ENCODE measurements at places on chromosomes 2 and 18. TPM values are rescaled to one million over a fixed set of nuclear protein-coding genes. Genes with fewer than 3 reads are reported as not detected.

Gene RGPD4
- total RNA-seq = not detected

Gene KIF1A
- total RNA-seq = 3.0 TPM

Gene ADAM23
- total RNA-seq = 1.5 TPM

Gene SAG
- total RNA-seq = not detected
